Inflammatory macrophage treated with lipopolysaccharide for 4 hours (primary cell): ENCODE measurements at places on chromosomes 5 and 9.

- DNase-seq: no peak
Observed at GRCh38 chr5:136655468-136655867, 290.1 kb upstream of the TRPC7 start.

DNA sequence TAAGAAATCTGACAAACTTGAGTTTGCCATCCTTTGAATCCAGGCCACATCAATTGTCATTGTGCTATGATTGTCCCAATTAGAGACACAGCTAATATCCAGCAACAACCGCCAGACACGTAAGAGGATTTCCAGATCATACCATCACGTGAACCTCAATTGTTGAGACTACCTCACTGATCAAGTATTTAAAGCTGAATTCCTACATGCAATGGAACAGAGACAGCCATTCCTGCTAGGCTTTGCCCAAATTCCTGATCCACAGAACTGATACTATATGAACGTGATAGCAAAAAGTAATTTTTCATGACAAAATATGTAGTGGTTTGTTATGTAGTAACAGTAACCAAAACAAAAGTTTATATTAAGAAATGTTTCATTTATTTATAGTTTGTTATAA, 657.7 kb downstream of the PRR16 start:
- DNase-seq: no peak

- DNase-seq: no peak
Observed at GRCh38 chr9:6239048-6239461, 23.4 kb downstream of the IL33 start.

- no peak for DNase-seq
Observed at GRCh38 chr5:169591636-169592035, 8.1 kb downstream of the SPDL1 start.

- no peak for DNase-seq
Observed at GRCh38 chr5:88929385-88929784, 46.4 kb upstream of the MEF2C start.

- no peak for DNase-seq
Observed at GRCh38 chr5:152551061-152551460, 146.0 kb upstream of the NMUR2 start.

DNA sequence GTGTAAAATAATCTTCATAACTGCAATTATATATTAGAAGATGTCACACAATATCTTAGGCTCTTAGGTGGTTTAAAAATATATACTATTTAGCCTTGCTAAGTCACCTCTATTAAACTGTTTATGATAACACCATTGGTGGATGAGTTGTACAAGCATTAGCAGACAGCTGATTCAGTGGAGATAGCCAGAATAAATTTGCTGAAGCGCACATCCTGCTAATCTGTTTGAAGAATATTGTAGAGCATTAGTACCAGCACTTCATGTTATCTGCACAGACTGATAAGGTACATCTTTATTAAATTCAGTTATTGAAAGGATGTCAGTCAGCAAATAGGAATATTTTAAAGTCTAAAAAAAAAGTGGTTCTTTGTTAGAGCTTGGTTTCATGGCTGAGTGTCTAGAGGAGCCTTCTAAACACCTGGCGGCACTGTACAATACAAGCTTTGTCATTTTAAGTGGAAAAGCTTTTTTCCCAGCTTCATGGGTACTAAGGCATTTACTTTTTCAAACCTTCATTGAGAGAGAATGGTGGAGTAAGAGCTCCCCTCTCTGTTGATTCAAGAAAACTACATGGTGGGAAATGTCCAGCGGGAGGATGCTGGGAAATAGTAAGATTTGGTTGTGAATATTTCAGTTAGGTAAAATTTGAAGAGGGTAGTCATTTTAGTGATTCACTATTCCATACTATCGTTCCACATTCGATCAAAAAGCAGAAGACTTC, 275.1 kb downstream of the SLF1 start:
- DNase-seq: no peak

- no peak for DNase-seq
Observed at GRCh38 chr5:31247381-31247780, 53.9 kb downstream of the CDH6 start.

DNA sequence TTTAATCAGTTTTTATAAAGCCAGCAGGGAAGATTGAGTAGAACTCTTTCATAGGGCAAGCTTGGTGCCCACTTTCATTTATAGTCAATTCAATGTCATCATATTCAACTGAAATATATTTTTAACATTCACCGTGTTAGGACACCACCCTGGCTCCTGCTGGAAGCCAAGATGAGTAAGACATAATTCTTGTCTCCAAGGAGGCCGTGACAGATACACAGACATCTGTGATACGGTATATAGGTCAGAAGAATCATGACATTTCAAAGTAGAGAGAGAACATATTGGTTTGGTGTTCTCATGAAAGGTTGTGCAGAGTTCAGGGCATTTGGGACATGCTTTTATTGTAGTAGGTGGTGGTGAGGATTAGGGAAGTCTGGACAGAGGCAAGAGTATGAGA, 120.1 kb downstream of the CMYA5 start:
- no peak for DNase-seq

- no peak for DNase-seq
Observed at GRCh38 chr5:134092875-134093274, 21.6 kb upstream of the TCF7 start.

GRCh38 chr5:33120671-33121070, 320.1 kb upstream of the TARS1 start:
- DNase-seq: no peak

- peak; percentile 58 for DNase-seq
Observed at GRCh38 chr5:149632311-149633251, 51.3 kb downstream of the ARHGEF37 start.

DNA sequence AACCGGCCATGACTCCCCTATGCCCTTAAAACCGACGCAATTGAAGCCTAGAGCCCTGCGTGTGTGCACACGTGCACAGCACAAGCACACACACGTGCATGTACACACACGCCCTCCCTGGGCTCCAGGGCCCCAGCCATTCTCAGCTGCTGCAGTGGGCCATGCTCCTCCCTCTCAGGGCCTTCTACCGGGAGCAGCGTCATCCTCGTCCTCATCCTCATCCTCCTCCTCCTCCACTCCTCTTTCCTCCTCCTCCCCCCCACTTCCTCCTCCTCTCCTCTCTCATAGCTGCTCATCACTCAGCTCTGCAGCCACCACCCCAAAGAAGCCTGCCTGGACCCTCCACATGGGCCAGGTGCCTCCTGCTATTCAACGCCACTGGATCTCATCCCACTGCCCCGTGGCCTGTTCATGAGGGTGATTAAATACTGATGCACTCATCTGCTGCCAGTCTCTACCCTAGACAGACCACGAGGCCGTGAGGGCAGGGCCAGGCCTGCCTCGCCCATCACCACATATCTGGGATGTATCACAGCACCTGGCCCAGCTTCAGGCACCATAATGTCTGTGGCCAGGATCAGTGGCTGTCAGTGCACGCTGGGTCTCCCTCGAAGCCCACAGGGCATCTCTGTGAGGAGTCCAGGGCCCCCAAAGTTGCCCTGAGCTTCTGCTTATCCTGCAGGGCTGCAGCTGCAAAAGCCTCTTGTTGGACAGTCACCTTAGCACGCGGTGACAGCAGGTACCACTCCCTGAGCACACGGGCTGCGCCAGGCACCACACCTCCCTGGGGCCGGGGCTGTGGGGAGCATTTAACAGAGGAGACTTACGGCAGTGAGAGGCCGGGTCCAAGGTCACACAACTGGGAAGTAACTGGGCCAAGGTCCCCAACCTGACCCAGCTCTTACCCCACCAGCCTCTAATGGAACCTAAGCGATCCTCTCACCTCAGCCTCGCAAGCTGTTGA, 9.8 kb downstream of the FAM78A start:
- peak; percentile 16 for DNase-seq

GRCh38 chr5:65125591-65126541, 355.9 kb downstream of the ADAMTS6 start:
- DNase-seq: no peak

- DNase-seq: peak; percentile 87
Observed at GRCh38 chr9:115192280-115192679, 74.3 kb upstream of the TNC start.
